ENCODE measurements at places on chromosomes 4 and X.

DNA sequence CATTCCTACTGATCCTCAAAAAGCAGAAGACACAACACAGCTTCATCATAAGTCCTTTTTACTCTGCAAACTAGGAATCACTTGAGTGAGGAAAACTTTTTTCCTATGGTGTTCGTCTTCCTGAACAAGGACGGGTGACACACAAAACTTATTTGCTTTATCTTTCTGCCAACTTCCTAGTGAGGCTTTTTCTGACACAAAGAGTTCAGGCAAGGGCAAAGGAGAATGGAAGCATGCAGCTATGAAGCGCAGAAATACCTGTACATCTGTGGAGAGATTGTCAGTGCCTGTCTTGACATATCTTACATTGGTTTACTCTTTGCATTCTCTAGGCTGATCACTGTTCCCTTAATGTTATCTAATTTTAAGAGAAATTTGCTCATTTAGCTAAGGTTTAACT lies 548.0 kb upstream of the IGFBP7 start:
- DNase-seq: no peak

DNA sequence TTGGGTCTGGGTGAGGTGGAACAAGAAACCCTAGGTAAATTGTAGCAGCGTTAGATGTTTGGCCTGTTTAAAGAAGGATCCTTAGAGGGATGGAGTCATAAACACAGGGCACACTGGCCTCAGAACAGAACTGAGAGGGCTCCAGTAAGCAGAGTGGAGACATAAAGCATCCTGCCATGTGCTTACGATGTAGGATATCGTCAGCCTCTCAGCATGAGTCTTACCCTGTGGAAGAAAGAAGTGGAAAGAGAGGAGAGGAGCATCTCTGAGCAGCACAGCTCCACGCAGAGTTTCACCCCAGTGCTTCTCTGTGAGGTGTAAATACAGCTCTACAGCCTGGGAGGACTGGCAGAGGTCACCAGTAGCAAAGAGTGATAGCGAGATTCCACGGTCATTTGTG lies 27.8 kb upstream of the SORBS2 start:
- no peak for DNase-seq

DNA sequence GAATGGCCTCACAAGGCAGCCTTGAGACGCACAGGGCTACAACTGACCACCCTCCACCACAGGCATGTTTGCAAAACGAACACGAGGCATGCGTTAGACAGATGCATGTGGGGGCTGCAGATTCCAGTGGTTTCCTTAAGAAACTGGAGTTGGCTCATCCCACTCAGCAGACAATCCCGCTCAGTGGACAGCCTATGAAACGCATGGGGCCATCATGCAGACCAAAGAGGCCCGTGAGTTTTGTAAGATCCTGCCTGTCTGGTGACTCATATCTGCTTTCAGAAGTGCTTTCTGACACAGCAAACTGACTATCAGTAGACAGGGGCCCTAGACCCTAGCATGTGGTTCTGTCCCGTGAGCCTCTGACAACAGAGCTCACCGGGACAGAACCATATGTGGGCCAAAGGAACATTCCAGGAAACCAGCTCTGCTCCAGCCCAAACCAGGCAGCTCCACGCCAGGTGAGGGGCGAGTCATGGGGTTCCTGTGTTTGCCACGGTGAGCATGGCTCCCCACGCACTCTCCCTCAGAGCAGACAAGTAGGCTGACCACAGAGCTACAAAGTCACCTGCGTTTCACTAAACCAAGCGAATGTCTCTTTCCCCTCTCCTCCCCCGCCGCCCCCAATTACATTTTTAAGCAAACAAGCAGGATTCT lies 74.4 kb downstream of the MTMR1 start:
- DNase-seq: no peak

- DNase-seq: no peak
Measured at GRCh38 chr4:94629837-94630236, 127.9 kb upstream of the BMPR1B start.

DNA sequence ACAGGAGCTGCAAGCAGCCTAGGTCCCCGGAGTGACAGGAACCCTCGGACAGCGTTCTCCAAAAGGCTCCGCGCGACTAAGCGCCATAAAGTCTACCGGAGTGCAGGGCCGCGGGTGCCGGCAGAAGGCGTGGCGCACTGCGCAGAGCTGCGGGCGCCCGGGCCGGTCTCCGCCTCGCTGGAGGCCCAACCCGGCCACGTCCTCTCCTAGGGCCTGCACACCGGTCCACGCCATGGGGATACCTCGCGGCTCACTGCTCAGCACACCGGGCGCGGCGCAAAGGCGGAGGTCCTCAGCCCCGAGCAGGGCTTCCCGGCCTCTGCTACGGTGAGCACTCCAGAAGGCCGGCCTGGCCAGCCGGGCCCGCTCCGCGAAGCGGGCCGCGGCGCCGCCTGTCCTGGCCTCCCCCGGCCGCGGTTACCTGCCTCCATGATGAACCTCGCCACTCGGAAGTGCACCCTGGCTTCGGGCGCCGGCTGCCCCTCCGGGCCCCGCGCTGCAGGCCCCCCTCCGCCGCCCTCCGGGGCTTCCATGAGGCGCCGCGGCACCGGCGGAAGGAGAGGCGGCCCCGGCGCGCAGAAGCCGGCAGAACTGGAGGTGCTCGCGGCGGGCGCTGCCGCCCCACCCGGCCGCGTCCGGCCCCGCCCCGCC lies at the start of gene CCNQ:
Gene CCNQ (minus strand): TSS at position 599 of the 651 bp plus-strand sequence. CDS start 66 bp downstream, at position 533.
- DNase-seq: no peak

DNA sequence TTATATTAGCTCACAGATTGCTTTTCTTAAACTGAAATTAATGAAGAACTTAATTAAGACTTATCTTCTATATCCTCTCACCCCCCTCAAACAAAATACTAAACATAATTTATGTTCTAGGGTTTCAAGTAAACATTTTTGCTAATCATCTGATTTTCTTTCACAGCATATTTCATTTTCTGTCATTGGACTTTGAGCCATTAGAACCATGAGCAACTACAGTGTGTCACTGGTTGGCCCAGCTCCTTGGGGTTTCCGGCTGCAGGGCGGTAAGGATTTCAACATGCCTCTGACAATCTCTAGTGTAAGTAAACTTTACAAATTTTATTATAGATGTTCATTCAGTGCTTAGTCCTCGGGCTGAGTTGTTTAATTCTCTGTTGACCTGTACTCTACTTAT lies 3.3 kb downstream of the PDLIM5 start:
- no peak for DNase-seq

DNA sequence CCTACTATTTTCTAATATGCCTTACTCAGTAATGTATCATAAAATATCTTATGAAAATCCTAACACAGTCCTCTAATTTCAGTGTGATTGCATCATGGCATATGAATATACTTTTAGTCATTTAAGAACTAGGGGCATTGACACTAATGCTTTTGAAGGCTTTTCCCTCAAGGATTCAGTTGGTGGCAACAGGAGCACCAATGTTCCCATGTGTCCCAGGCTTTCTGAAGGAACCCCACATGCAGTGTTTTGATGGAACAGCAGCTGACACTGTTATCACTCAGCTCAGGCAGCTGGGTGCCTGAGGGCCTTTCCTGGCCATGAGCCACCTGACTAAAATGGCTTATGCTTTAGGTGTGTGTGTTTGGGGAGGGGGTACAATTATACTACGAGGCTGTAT lies 348.3 kb downstream of the ARHGAP24 start:
- no peak for DNase-seq

DNA sequence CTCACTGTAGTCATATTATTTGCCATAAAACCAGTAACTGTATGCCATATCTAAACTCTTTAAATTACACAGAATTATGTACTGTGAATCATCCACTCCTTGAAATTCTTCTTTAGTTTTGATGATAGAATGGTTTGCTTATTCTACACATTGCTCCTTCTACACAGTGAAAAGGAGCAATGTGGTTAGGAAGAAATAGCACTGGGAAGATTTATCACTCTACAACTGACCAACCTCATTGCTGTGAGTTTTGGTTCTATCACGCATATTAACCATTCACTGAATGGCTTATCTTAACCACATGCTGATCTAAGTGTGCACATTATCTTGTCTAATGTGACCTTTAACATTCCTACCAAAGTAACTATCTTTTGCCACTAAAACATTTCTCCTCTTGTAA lies 415.7 kb upstream of the NDST4 start:
- no peak for DNase-seq

DNA sequence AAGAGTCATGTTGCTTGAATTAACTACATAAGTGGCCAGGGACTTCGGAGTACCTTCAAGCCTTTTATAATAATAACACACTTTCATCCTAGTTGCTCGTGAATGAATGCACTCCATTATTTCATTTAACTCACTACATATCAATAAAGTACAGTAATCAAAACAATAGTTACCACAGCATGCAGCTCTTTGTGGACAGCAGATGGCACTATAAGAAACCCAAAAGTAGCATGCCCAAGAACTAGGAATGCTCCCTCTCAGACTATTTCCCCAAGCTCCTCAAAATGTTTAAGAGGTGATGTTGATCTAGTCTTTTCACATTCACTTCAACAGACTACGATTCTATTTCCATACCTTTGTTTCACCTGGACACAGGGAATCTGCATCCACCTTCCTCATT lies 500.8 kb upstream of the DIAPH2 start:
- DNase-seq: no peak

- no peak for DNase-seq
Measured at GRCh38 chrX:152905081-152905420, 7.2 kb downstream of the ZNF185 start.

DNA sequence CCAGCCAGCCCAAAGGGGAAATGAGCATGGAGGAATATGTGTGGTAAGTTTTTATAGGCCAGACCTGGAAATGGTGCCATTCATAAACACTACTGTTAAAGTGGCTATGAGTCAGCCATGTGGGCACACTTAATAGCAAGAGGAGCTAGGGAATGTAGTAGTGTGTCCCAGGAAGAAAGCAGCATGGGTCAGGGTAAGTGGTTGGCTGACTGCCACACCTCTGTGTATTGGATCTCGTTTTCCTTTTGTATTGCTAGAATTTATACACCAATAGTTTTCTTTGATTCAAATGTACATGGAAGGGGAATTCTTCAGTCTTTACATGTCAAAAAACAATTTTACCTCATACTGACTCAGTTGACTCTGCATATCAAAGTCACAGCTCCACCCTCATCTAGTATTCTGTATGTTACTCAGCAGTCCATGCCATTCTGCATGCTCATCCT lies 22.9 kb upstream of the SGMS2 start:
- DNase-seq: no peak

DNA sequence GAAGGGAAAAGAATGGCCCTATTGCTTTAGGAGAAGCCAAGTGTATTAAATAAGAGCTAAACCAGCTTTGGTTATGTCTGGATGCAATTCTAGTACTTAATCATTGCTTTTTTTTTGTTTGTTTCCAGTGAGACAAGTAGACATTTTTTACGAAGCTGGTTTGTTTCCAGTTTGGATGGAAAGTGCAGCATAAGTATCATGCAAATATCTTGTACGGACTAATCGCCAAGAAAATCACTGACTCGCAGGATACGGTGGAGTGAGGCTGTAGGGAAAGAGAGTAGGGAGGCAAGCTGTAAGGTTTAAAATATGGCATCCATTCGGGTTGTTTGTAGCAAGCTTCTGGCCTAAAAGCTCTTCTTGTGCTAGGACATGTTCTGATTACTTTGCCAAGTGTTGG lies 64.8 kb downstream of the HPGD start:
- DNase-seq: no peak

DNA sequence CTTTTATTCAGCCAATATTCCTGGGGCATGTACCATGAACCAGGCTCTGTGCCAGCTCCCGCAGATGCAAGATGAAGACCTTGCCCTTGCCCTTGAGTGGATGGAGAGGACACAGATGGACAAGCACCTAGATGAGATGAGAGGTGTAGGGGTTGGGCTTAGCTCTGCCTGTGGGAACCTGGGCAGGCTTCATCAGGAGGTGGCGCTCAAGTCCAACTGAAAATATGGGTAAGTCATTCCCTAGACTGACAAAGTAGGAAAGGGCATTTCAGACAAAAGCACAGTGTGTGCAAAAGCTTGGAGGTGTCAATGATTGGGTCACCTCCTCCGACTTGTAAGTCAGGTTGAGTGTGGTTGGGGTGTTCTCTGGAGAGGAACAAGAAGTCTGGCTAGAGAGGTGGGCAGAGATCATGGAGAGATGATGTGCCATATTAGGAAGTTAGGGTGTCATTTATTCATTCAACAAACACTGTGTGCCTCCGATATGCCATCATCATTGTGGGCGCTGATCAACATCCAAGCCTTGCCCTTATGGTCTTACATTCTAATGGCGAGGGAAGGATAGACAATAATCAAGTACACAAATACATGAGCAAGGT lies 64.6 kb downstream of the ANAPC4 start:
- DNase-seq: peak; percentile 67

GRCh38 chr4:78749258-78749971 lies 26.7 kb upstream of the BMP2K start:
- DNase-seq: no peak

DNA sequence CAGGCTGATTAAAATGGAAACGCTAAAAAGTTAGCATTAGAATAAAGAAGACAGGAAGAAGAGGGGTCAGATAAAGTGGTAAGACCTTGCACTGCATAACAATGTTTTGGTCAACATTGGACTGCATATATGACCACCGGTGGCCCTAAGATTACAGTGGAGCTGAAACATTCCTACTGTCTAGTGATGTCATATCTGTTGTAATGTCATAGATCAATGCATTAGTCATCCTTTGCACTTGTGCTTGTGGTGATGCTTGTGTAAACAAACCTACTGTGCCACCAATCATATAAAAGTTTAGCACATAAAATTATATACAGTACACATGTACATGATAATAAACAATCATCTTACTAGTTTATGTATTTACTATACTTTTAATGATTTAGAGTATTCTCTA lies 73.0 kb downstream of the TMEM165 start:
- no peak for DNase-seq

DNA sequence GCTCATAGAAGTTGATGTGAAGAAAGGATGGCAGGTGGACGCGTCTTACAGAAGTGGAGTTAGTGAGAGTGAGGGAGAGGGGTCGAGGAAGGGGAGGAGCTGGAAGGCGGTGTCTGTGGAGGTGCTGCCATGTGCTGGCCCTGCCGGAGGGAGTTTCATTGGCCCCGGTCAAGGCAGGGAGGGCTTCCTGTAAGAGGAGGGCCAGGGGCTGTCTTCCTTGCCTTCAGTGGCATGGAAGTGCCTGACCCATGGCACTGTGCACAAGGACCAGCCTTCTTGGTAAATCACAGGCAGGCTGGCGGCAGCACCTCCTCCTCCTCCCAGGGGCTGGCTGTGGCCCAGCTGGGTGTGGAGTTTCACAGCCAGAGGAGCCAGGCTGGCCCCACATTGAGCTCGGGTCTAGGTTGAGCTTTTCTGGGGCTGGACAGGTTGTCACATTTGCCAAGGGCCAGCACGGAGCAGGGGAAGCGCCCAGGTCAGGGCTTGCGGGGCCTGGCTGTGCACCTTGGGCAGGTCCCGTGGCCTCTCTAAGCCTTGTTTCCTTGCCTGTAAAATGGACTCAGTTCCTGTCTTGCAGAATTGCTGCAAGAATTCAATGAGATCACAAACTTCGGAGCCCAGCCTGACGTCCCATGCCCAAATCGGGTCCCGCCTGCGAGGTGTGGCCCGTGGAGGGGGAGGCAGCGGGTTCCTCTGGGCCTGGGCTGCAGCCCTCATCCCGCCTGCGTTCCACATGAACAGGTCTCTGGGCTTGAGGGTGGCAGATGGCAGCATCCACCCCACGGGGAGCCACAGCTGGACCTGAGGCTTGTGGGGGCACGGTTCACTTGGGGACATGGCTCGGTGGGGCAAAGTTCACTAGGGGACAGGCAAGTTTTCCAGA lies 7.0 kb downstream of the HTRA3 start:
- no peak for DNase-seq

Data from head of caudate nucleus (tissue), 42 donors.